NCI-H2081 treated with DMSO at 0.1 percent for 48 hours (cell line): ENCODE measurements at places on chromosomes 3 and 15.

GRCh38 chr3:182585532-182586150 is 207.7 kb upstream of the ATP11B start:
- no peak for DNase-seq

- DNase-seq: no peak
Measured at GRCh38 chr3:197085137-197085536, 55.5 kb upstream of the MELTF start.

DNA sequence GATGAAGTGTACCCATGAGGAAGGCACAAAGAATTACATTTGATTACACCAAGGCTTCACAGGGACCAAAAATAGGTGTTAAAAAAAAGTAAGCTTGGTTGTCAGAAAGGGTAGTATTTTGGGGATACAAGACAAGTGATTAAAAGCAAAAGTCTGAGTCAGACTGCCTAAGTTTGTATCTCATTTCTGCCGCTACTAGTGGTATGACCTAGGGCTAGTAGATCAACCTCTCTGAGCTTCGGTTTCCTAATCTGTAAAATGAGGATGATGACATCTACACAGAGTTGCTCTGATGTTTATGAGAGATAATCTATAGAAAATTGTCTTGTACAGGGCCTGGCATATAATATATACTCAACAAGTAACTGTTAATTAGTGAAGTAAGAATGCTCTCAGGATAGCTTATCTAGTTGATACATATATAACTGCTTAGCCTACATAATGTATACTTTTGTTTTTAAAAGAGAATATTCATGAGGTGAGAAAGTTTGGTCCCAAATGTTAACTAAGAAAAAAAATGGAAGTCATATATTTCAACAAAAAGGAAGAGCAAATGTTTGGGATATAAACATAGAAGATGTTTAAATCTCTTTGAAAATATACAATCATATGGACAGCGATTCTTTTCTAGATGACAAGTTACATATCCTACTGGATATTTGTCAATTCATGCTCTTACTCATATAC is 163.0 kb upstream of the SLC2A2 start:
- no peak for DNase-seq

DNA sequence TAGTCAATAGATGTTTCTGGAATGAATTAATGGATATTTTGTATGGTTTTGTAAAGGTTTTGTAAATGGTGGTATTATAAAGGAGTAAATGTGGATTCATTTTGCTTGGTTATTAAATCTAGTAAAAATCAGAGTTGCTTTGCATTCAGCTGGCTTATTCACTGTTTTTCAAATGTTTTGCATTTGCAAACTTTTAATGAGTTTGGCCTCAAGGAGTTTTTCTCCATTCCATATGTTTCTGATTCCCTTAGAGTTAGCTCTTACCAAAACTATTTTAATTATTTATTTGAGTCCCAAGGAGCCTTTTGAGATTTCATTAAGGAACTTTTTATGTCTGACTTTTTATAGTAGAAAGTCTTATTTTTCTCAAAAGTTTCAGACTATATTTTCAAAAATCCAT is 992.2 kb downstream of the DIPK2A start:
- no peak for DNase-seq

DNA sequence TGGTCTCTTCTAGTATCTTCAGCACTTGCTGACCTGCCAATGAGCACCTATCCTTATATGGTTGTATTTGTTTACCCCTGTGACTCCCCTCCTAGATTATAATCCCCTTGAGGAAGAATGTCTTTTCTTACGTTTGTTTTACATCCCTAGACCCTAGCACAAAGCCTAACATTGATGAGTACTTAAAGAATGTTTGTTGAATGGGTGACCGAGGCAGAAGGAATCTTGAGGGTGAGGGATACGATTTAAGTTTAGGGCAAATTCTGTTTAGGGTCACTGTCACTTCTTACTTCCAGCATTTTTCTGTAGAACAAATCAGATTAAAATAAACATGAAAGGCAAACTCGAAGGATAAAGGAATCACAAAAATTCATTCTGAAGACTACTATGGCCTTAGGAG is 80.9 kb upstream of the FAM98B start:
- no peak for DNase-seq

DNA sequence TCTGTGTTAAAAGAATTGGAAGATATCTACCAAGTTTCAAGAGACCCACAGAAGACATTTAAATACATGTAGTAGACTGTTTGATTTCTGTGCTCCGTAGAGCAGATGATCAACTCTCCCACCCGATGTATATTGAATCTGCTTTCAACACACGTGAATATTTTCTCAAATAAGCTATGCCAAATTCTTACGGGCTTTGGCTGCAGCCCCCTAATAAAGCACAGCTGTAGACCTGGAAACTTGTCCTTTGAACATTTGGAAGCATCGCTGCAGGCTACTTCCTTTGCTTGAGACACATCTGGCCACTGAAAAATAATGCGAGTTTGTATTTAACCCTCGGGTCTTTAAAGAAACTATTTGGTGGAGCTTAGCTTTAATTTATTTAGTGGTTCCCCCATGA is 98.3 kb upstream of the SELENOK start:
- DNase-seq: no peak

- no peak for DNase-seq
Measured at GRCh38 chr15:71109130-71109529, 6.1 kb upstream of the THSD4 start.

DNA sequence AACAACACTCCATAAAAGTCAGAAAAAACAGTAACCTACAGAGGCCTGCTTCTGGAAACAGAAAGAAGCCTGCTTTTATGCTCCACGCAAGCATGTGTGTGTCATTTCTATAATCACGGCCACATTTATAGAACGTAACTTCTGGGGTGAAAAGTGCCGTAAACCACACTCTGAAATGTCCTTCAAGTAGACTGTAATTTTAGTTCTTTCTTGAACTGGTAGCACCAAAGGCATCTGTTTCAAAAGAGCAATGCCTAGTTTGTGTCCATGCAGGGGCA is 19.5 kb upstream of the CMTM7 start:
- DNase-seq: no peak

GRCh38 chr3:104190681-104191080 is 1176.0 kb upstream of the ALCAM start:
- no peak for DNase-seq

- DNase-seq: no peak
Measured at GRCh38 chr3:149180057-149180573, 41.5 kb downstream of the CP start.

DNA sequence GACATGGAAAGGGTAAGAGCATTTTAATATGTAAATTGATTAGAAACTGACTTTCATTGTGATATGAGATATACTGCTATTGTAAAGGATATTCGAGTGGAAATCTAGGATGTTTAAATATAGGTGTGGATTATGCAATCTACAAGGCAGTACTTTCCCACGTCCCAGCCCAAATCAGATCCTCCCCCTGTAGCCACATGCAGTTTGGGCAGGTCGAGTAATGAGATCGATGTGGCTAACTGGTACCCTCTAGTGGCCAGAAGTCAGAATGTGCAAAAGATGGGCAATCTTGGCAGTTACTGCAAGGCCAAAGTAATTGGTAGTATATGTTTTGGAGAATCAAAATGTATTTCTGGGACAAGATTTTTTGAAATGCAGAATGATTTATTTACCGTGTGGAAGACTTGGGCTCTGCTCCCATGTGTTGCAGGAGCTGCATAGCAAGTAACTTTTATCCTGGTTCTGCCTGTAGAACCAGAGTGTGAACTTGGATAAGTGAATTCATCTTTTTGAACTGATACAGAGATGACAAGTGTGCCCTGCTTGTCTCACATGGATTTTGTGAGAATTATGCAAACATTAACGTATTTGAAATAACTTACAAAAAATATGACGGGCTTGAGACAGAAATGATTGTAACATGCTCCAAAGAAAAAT is 94.5 kb upstream of the ADAMTSL3 start:
- no peak for DNase-seq

- no peak for DNase-seq
Measured at GRCh38 chr3:141128126-141128777, 77.1 kb downstream of the SPSB4 start.

- DNase-seq: no peak
Measured at GRCh38 chr3:13042715-13043271, 30.4 kb downstream of the IQSEC1 start.

DNA sequence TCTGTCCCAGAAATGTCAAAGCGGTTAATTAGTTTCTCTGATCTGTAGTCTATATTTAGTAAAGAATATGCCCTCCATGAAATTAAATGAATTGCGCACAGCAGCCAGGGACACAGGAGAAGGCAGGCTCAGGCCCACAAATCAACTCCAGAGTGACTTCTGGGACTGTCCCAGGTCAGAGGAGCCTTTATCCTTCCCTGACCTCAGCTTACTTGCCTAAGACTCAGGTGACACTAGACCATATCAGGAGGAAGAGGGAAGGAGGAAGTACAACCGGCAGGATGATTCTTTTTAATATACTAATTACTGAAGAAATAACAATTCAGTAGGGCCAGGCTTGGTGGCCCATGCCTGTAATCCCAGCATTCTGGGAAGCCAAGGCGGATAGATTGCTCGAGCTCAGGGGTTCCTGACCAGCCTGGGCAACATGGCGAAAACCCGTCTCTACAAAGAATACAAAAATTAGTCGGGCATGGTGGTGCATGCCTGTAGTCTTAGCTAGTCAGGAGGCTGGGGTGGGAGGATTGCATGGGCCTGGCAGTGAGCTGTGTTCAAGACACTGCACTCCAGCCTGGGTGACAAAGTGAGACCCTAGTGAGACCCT is 1.8 kb upstream of the GPR15 start:
- no peak for DNase-seq

GRCh38 chr15:26661107-26661506 is 111.8 kb downstream of the GABRB3 start:
- no peak for DNase-seq

DNA sequence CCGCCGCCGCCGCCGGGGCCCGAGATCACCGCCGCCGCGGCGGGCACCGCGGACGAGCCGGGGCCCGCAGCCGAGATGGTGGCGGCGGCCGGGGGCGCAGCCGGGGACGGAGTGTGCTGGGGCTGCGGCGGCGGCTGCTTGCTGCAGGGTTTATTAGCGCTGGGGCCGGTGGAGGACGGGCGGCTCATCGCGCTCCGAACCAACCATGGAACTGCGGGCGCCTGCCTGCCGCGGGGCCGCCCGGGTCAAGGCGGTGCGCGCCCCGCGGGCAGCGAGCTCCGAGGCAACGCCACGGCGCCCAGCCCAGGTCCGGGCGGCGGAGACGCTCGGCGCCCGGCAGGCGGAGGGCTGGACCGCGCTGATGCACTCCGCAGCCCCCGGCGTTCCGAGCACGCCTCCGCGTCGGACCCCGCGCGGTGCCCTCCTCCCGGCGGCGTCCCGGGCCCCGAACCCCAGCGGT is 277 bp downstream of the SIAH2 start:
- DNase-seq: no peak

GRCh38 chr15:78067328-78068228 is 9.9 kb downstream of the TBC1D2B start:
- DNase-seq: no peak

- no peak for DNase-seq
Measured at GRCh38 chr3:53159156-53160060, 1.6 kb upstream of the PRKCD start.

DNA sequence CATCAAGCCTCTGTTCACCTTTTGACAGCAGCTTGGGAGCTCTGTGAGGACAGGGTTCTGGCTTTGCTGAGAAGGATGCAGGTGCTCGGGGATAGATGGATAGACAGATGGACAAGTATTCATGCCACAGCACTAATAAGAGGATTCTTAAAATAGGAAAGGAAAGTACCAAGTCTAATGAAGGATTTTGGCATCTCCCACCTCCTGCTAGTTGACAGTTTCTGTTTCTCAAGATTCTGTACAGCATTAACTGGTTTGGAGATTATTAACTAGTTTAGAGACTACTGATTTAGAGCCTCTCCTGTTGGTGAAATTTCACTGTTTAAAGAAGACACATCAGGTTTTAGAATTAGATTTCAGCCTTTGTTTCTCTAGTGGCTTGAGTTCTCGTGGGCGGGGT is 152.3 kb downstream of the CACNA1D start:
- DNase-seq: no peak

- DNase-seq: no peak
Measured at GRCh38 chr15:42493679-42494078, 1.8 kb upstream of the SNAP23 start.

GRCh38 chr15:40290918-40291574 is 8.2 kb upstream of the ANKRD63 start:
- DNase-seq: no peak

GRCh38 chr15:29050870-29051269 is 165.1 kb downstream of the APBA2 start:
- DNase-seq: no peak

- peak; percentile 24 for DNase-seq
Measured at GRCh38 chr3:126982471-126983175, at the start of gene PLXNA1. TSS of gene PLXNA1 (plus strand) at chr3:126983115. CDS start at chr3:126988594, 5,479 bp downstream.

DNA sequence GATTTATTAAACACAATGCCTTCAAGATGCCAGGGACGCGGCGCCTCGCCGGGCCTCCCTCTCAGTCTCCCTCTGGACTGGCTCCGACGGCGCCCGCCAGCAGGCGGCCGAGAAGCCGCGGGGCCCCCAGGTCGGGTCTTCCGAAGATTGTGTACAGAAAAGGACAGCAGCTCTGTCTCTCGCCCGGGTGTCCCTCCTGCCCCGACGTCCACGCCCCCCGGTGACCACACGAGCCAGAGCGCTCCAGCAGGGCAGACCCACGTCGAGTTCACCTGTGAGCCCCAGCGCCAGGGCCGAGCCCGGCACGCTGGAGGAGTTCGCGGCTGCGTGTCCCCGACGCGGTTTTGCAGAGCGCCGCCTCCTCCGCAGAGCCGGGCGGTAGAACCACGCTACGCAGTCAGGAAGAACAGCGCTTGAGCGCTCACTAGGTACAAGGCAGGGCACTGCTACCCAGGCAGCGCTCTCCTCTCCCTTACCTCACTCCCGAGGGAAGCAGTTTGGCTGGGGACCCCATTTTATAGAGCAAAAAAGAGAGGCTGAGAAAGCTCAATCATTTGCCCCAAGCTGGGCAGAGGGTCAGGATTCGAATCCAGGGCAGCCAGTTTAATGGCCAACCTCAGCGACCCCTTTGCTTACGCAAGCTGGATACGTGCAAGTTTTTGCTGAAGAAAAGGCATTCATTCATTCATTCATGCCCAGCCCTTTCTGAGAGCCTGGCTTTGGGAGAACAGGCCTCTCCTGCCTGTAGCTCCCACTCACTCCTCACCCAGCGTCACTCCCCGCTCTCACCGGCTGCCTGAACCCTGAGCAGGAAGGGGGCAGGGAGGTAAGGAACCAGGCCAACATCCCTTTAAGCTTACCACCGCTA is 3.0 kb upstream of the TLE3 start:
- DNase-seq: no peak

- DNase-seq: no peak
Measured at GRCh38 chr3:37559461-37559860, 302.2 kb upstream of the CTDSPL start.

GRCh38 chr3:193869221-193870201 is 266.4 kb upstream of the HES1 start:
- DNase-seq: no peak

GRCh38 chr15:97501291-97501690 is 459.2 kb upstream of the ARRDC4 start:
- DNase-seq: no peak

DNA sequence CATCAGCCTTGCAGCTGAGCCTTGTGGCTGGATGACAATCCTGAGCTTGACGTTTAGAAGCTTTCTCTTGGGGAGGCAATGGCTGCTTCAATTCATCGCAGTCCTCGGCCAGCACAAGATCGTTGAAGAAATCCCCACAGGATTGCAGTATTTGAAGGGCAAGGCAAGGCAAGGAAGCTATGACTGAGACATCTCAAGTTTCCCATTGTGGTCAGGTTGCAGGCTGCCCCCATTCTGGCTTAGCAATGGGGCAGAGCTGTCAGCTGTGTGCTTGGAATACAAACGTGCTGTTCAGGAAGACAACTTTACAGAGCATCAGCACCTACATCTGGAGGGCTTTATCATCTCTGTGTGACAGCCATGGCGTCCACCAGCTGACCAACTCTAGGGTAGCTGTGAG is 275.9 kb upstream of the TBL1XR1 start:
- no peak for DNase-seq

GRCh38 chr3:141955175-141955574 is 78.7 kb downstream of the ATP1B3 start:
- no peak for DNase-seq
